Amniotic stem cell (primary cell): ENCODE measurements at places on chromosomes 7 and 10.

GRCh38 chr7:96388166-96388565 is 66.3 kb upstream of the SLC25A13 start:
- peak; percentile 13 for DNase-seq

GRCh38 chr7:78563191-78563590 is 764.6 kb downstream of the PHTF2 start:
- DNase-seq, result no peak

- DNase-seq, result no peak
Observed at GRCh38 chr10:21099291-21100062, 202.4 kb upstream of the NEBL start.

GRCh38 chr7:152751449-152752141 is 8.0 kb upstream of the ACTR3B start:
- no peak for DNase-seq

DNA sequence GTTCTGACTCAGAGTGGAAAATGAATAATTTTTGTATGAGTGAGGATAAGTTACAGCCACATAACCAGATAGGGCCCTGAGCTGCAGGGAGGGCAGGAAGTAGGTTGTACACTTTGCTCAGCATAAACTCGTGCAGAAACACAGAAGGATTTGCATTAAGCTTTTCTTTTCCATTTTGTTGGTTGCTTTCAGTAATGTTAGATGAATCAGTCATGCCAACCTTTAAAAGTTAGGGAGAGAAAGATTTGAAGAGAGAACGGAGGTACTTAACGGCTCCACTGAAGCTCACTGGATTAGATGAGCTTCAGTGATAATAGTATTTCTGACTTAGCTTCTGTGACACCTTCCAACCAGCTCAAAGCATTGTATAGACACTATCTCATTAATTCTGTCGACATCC is 348.1 kb downstream of the GATA3 start:
- no peak for DNase-seq

DNA sequence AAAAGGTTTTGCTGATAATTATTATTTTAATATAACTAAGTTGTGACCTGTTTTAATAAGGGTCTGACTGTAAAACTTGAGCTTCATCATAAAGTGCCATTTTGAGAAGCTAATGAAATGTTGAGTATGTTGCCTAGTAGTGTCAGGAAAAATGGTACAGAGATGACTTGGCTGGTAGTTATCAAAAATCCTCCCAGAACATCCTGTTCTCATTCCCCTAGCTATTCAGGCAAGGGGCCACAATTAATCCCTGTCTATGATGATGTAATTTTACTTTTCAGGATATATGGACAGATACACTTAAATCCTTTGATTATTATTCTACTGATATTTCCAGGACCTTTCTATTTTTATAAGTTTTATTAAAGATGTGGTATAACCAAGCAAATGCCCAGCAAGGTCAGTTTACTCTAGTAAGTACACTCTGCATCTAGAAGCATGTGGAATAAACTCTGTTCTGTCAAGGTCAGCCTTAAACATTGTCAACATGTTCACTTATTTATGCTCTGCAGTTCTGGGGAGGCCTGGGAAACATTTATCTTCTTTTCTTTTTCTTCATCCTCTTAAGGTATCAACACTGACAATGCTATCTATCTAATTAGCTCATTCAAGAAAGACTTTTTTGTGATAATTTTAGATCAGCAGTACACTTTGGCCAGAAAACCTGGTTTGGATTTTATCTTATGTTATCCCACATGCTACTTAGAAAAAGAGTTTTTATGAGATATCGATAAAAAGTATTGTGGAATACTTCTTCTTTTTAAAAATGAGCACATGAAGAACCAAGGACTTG is 32.1 kb downstream of the BTRC start:
- DNase-seq, result no peak

- no peak for DNase-seq
Observed at GRCh38 chr10:129550658-129551057, 83.6 kb downstream of the MGMT start.

DNA sequence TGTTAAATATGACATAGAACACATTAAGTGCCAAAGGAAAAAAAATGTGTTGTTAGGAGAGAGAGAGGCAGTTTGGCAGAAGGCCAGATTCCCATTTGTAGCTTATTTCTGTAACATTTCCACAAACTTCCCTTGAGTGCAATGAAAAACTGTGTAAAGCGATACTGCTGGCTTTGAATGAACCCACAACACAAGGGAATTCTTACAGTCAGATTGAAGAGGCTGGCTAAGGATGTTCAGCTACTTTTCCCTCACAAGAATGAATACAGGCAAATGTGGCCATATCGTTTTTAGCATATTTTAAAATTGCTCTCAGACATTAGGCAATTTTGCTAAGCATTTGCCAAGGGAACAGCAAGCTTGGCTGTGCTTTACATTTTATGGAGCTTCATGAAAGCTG is 614.1 kb upstream of the FZD8 start:
- DNase-seq, result no peak

GRCh38 chr10:20644421-20644820 is 252.7 kb downstream of the NEBL start:
- no peak for DNase-seq

GRCh38 chr7:36455646-36456045 is 66.0 kb downstream of the ANLN start:
- DNase-seq, result no peak

DNA sequence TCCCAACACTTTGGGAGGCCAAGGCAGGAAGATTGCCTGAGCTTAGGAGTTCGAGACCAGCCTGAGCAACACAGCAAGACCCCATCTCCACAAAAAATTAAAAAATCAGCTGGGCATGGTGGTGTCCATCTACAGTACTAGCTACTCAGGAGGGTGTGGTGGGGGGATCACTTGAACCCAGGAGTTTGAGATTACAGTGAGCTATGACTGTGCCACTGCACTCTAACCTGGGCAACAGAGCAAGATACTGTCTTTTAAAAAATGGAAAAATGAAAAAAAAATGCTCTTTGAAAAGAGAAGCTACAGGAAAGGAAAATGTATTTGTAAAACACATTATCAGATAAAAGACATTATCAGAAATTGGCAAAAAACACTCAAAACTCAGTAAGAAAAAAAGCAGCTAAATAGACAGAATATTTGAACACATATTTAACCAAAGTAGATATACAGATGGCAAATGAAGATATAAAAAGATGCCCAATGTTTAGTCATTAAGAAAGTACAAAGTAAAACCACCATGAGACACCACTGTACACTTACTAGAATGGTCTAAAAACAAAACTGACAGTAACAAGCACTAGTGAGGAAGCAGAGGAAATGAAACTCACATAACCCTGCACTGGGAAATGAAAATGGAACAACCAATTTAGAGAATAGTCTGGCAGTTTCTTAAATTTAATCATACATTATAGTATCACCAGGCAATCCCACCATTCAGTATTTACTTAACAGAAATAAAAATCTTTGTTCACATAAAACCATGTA is 40.5 kb downstream of the NRBF2 start:
- DNase-seq, result no peak

DNA sequence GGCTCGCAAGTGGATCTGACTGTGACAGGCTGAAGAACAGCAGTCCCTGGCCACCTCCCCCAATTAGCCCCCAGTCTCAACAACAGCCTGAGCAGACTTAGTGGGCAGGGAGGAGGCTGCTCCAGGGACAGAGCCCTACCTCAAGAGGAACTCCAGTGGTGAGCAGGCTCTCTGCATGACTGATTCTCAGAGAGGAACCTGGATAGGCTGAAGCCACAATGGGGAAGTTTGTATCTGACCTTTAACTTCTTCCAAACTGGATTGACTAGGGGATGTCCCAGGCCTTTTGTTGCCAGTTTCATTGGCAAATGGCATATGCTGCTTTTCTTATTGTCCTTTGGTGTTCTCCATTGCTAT is 93.0 kb downstream of the ARHGAP22 start:
- DNase-seq, result no peak

DNA sequence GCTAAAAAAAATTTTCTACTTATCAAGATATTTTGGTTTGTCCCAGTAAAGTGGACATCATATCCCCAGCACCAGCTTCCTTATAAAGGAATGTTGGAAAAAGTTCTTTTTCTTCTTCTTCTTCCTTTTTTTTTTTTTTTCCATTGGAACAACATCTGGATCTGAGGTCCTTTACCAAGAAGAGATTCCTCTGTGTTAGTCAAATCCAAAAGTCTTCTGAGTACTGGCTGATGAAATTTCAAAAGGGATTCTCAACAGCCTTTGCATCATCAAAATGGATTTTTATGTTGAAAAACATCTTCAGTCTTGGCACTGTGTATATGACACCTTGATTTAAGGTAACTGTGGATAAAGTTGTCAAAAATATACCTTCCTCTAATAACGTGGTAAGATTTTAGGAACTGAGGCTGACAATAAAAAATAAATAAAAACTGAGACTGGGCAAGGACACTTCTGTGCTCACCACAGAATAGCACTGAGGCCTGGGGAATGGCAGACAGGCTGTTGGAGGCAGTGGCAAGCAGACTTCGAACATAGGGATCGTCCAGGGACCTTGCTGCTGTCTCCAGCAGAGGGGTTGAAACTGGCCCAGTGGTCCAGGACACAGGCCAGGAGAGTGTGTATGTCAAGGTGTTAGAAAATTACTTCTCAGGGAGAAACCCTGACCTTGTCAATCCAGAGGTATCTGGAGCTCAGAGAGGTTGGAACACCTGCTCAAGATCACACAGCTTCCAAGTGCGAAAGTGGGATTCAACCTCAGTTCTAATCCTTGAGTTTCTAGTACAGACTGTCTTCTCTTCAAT is 130.4 kb downstream of the PTPN20 start:
- DNase-seq, result no peak

- no peak for DNase-seq
Observed at GRCh38 chr7:80870813-80871212, 48.0 kb downstream of the SEMA3C start.

GRCh38 chr7:28093623-28094232 is 86.9 kb downstream of the JAZF1 start:
- no peak for DNase-seq

DNA sequence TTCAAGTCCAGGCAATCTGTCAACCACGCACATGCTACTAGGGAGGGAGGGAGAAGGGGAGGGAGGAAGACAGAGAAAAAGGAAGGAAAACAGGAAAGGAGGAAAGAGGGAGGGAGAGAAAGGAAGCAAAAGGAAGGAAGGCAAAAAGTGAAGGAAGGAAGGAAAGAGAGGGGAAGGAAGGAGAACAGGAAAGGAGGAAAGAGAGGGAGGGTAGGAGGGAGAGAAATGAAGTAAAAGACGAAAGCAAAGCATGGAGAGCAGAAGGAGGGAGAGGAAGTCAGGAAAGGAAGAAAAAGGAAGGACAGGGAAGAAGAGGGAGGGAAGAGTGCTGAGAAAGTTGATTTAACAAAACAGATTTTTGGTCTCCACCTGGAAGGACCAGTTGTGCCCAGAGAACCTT is 25.6 kb downstream of the KLF6 start:
- DNase-seq, result no peak

DNA sequence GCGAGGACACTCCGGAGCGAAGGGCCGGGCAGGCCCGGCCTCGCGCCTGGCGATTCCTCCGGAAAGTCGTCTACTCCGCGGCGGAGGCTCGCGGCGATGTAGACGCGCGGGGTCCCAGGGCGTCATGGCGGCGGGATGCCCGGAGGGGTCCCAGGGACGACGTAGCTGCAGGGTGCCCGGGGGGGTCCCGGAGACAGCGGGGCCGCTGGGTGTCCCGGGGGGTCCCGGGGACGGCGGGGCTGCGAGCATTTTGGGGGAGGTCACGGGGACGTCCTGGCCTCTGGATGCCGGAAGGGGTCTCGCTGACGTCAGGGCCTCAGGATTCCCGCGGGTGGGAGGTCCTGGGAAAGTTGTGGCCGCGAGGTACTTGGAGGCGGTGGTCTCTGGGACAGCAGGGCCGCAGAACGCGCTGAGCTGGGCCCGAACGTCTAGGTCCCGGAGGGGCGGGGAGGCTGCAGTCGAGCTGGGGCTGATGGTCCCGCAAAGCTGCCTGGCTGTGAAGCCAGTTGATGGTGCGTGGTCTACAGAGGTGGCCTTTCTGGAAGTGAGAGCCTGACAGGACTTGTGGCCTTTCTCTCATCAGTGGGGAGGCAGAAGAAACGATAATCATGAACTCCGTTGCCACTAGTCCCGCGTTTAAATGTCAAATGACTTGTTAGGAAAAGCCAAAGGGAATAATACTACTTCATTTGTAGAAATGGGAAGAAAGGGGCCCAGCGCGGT is 637 bp downstream of the HSPA14 start:
- no peak for DNase-seq

GRCh38 chr7:130365511-130366441 is 14.5 kb upstream of the CPA1 start:
- DNase-seq, result no peak

- no peak for DNase-seq
Observed at GRCh38 chr10:32259551-32259950, 87.4 kb downstream of the EPC1 start.

DNA sequence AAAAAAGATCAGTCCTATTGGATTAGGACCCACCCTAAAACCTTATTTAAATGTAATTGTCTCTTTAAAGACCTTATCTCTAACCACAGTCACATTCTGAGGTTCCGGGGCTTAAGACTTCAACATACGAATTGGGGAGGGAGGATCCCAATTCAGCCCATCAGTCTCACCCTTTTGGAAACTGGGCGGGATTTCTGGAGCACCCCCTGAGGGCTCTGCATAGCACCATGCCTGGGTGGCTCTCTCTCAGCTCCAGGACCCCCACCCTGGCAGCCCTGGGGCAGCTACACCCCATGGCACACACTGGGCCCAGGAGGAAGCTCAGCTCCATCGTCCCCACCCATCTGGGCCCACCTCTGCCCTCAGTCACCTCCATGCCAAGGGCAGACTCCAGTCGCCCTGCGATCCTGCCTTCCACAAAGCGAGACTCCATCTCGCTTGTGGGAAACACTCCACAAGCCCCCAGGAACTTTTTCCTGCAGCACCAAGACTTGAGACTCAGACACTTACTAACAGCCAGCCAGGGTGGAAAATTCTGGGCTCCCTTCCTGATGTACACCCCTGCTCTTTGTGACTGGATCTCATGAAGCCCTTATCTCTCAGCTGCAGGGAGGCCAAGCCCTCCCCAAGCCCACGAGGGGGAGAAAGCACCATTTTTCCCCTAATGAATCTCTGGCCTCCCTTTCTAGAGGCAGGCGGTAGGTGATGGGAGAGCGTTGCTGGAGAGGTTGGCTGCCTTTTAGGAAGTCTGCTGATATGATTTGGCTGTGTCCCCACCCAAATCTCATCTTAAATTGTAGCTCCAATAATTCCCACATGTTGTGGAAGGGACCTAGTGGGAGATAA is 90.8 kb upstream of the KDM7A start:
- no peak for DNase-seq

GRCh38 chr7:143356414-143357050 is 6.0 kb downstream of the FAM131B start:
- DNase-seq, result no peak

DNA sequence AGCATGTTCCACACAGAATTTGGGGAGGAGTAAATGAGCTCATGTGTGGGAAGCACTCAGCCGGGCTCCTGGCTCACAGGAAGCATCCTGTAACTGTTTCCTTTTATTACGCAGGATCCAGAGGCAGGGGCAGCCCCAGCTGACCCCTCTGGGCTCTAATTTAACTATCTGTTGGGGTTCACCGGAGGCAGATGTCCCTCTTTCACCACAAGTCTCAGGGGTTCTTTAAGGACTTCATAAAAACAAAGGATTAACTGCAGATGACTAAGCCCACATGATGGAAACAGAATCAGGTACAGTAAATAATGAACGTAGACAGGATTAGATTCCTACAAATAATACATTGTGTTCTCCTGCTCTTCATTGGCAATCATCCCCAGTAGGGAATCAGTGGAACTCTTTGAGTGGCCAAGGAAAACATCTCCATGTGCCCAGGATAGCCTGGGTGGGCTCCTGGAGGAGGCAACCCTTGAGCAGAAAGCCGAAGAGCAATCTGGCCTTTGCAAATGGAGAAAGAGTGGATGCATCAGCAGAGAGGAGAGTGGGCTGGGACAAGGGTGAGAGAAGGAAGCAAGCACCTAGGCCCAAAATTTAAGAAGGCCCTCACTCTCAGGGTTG is 24.6 kb downstream of the TBXAS1 start:
- no peak for DNase-seq
